Activated naive CD4-positive, alpha-beta T cell treated with anti-CD3 and anti-CD28 coated beads for 36 hours (primary cell): ENCODE measurements at places on chromosomes 2 and 18. TPM values are rescaled to one million over a fixed set of nuclear protein-coding genes. Genes with fewer than 3 reads are reported as not detected.
A peak's percentile ranks its signal among the peaks of the same experiment; 100 is the strongest.

Gene RMDN2
- total RNA-seq: 0.79 TPM

GRCh38 chr2:144541396-144541795, 21.5 kb upstream of the ZEB2 start:
- DNase-seq: no peak

GRCh38 chr2:64945973-64946768, 43.0 kb upstream of the SLC1A4 start:
- DNase-seq: peak; percentile 84

DNA sequence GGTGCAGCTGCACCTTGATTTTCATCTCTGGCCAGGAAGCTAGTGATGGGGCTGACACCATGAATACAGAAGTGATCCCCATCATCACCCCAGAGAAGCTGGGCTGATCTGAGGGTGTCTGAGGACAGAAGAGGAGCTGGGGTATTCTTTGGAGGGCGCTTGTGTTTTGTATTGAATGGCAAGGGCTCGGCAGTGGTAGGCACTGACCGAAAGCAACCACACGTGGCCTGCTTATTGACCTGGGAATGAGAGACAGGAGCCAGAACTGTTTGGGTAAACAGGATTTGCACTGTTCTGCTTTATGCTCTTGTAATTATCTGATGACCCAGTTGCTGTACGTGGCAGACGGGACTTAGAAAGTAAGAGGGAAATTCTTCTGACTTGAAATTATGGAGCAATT, 62.6 kb upstream of the RPL31 start:
- DNase-seq: no peak

DNA sequence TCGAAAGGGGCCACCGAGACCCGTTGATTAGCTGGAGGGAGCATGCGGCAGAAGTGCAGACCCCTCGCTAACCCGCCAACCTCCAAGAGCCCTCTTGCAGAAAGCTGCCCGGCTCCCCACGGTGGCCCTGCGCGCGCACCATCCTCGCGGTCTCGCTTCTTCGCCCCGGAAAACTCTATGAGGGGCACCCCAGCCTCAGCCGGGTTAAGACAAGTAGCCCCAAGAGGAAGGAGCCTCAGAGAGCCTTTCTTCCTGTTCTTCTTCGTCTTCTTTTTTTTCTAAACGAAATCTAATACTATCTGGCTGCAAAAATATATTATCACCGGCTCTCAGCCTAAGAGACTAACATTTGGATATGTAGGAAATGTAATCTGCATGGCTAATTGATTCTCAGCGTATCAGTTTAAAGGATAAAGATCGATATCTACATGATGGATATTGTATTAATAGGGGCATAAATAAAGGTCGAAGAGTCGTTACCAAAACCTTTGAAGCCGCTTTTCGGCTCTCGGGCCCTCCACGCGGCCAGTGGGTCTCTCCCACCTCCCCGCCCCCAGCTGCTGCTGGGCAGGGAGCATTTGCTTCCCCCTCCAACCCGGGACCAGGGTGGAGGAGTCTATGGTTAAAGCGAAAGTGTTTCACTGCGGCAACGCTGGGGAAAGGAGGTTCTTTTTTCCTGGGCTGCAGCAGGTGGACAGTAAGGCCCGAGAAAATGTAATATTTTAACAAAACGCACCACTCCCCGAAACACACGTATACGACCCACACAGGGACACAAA, 6.1 kb upstream of the PAX3 start:
- no peak for DNase-seq
